ENCODE measurements at places on chromosomes 11 and 22.
A peak's percentile ranks its signal among the peaks of the same experiment; 100 is the strongest.

GRCh38 chr11:17273668-17274282 lies 2.8 kb upstream of the NUCB2 start:
- no peak for DNase-seq

GRCh38 chr11:95372097-95372656 lies 141.2 kb upstream of the SESN3 start:
- no peak for DNase-seq

GRCh38 chr22:25023879-25024278 lies 71.4 kb downstream of the KIAA1671 start:
- no peak for DNase-seq

DNA sequence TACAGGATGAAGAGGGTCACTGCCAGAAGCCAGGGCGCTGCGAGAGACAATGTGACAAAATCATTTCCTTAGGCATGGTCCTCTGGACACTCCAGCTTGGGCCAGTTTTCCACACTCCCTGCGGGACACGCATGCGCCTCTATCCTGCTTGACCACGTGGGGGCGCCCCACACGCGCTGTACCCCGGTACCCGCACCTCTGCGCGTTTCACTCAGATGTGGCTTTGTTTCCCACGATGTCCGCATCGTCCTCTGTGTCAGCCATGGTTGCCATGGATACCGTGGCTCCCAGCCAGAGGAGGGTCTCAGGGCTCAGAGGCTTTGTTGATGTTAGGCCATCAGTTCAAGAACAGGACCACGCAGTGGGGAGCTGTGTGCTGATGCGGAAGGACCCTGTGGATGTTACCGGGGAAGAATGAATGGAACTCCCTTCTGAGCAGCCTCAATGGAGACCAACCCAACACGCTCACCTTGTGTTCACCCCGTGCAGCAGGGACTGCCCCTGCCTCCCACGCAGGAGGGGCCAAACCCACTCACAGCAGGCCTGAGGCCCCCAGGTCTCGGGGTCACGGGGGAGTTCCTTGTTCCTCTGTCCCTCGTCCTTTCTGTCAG lies 101.1 kb upstream of the SLC22A12 start:
- peak; percentile 25 for DNase-seq

DNA sequence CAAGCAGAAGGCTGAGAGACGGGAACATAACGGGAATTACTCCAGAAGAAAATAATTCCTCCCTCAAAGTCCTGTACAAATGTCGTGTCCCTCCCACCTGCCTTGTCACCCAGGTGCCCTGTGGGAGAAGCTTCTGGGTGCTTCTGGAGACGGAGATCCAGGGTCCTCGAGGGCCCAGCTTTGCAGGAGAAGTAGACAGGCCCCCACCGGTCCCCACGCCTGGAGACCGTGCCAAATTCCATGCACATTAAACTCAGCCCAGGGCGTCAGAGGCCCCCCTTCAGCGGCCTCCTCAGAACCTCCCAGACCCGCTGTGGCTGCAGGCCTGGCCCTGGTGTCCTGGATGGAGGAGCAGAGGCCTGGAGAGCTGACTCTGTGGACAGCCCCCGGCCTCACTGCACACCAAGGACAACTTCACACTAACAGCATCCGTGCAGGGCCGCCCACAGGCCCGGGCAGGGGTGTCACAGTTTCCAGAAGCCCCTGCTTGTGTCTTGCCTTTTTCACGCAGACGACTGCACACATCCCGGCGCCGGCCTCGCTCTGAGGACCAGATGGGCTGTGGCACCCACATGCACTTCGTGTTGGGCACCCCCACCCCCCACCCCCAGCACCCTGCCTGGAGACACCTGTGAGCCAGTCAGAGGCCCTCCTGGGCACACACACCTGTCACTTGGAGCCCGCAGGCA lies 734.3 kb downstream of the BRD1 start:
- DNase-seq: no peak

GRCh38 chr11:15146271-15147003 lies 31.7 kb downstream of the INSC start:
- DNase-seq: no peak

- DNase-seq: no peak
Observed at GRCh38 chr22:30611197-30611596, 4.2 kb downstream of the TCN2 start.

- no peak for DNase-seq
Observed at GRCh38 chr22:25623310-25623734, 58.8 kb downstream of the GRK3 start.

DNA sequence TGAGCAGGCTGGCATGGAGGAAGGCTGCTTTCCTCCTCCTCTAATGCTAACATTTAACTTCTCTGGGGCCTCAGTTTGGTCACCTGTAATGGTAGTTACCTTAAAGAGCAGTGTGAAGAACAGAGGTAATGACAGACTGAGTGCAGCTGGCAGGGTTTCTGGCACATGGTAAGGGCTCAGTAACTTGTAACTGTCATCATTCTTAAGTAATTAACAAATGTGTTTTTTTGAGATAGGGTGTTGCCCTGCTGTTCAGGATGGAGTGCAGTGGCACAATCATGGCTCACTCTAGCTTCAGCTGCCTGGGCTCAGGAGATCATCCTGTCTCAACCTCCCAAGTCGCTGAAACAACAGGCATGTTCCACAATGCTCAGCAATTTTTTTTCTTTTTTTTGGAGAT lies 242.0 kb upstream of the SYN3 start:
- DNase-seq: peak; percentile 40

DNA sequence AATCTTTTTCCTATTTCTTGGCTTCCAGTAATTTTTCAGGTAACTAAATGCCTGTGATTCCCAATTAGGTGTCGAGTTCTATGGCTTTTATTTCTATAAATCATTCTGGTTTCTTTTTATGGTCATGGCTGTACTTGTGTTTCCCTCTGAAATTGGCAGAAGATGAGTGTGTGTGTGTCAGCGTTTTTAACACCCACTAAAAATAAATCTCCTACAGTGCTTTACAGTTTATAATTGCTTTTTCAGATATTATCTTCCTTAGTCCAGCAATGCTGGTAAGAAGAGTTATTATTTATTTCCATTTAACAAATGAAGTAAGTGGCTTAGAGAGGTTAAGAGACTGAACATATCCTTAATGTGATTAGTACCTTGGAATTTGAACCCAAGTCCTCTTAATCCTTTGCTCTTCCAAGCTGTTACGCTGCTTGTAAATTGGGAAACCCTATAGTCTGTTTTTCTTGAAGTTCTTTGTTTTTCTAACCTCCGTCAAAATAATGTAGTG lies 125.2 kb downstream of the TEAD1 start:
- DNase-seq: no peak

DNA sequence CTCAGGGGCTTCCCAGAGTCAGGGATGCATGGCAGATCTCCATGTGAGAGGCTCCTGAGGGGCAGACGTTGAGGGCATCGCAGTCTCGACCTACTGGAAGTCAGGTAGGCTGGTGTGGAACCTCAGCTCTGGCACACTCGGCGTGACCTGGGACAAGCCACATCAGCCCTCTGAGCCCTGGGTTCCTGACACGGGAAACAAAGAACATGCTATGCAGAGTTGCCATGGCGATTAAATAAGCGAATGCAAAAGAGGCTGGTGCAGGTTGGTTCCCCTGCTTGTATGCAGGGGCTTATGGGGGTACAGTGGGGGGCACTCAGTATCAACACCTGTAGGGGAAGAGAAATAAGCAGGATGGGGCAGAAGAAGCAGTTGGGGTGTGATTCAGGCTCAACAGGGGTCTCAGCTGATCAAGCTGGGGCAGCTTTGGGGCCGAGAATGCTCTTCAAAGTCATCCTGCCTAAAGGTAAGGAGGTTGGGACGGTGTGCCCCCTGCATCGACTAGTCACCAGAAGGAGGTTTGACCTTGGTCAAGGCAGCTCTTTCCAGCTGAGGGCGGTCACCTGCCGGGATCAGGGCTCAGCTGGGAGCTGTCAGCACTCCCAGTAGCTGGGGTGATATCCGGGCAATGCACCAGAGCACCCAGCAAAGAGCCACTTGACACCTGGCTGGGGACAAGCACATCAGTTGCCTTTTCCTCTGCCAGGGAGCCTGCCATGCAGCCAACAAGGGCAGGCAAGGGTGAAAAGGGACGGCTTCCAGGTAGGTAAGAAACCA lies 442.7 kb downstream of the MIAT start:
- peak; percentile 52 for DNase-seq

DNA sequence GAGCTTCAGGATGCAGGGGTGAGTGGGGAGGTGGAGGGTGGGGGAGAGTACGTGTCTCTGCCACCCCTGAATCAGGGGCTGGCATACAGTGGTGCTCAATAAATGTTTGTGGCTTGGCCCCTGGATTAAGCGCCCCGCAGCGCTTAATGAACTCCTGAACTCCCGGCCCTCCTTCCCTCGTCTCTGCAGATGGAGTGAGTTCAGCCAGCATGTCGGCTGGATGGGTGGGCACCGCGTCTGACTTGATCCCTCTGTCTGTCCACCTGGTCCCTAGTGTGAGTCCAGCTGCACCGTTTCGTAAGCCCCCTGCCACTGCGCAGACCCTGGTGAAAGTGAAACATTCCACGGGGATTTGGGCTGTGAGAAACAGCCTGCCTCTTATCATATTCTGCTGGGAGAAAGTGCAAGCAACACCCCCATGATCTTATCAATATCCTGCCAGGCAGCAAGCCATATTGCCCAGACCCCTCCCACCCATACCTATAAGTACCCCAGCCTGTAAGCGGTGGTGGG lies 12.0 kb upstream of the MRGPRD start:
- DNase-seq: no peak

DNA sequence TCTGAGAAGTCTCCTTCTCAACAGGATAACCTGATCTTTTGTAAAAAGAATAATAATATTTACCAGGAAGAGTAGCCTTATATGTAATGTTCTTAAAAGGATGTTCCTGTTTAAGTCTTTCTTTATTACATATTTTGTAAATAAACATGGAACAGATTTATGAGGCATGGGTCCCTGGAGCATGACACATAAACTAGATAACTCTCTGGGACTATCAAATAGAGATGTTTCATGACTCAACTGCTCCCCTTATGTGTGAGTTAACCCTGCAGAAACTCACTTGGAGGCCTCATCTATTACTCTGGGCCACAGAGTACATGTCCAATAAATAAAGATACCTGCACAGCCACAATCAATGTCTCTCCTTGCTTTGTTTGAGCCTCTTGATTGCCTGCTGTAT lies 64.6 kb downstream of the GDPD4 start:
- DNase-seq: no peak

- DNase-seq: no peak
Observed at GRCh38 chr11:129580278-129580677, 204.6 kb downstream of the BARX2 start.

DNA sequence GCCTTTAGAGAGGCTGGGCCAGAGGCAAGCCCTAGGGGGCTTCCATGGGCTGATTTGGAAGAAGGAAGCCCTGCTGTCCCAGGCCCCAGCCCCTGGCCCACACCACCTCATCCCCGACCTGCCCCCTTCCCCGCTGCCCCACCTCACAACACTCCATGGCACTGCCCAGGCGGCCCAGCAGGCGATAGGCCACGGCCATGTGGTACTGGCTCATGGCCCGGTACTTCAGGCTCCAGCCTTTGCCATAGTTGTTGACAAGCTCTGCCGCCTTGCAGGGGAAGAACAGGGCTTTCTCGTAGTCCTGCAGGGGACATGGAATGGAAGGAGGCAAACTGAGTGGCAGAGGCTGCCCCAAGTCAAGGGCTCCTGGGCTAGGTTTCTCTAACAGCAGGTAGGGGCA lies 6.4 kb downstream of the RAPSN start:
- DNase-seq: peak; percentile 72

DNA sequence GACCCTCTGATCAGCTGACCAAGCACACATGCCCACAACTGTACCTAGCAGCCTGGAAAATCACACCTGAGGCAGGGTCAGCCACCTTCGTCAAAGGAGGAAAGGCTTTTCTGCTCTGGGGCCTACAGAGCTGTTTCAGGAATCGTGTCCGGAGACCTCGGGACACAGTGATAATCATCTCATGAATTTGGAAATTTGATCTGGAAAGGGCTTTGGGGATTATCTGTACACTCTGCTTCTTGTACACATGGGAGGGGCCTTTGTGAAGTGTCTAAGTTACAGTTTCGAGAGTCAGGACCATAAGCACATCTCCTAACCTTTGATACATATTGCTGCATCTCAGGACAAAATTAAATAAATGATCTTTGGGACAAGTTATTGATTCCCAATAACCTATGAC lies 1421.2 kb upstream of the TENM4 start:
- no peak for DNase-seq

DNA sequence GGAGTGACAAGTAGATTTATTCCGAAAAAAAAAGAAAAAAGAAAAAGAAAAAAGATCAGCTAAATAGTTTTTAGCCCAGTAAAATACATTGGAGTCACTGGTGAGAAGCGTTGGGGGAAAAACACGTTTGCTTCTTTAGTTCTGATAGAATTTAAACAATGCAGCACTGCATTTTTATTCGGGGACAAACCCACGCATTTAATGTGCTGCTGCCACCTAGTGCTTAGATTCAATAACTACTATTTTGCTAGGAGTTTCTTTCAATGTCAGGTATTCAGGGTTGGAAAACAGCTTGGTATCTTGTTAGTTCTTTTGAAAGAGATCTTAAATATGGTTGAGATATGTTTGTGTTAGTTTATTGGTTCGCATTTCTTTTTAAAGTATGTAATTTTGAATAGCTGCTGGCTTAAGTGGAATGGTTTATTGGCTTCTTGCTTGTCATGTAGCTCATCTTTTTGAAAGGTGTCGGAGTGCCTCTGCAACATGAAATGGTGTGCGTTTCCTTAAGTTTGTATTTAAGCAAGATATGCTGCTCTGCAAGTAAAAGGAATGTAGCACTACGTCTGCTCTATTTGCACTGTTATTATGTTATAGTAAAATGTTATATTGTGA lies 41.9 kb downstream of the SVIP start:
- no peak for DNase-seq
